Jurkat, Clone E6-1 (cell line): ENCODE measurements at places on chromosomes 11 and 22.

- no peak for DNase-seq
These were observed 233.5 kb upstream of the B3GAT1 start for GRCh38 chr11:134645576-134645975.

GRCh38 chr11:18731949-18732821 is 6.2 kb upstream of the IGSF22 start:
- peak; percentile 41 for DNase-seq

DNA sequence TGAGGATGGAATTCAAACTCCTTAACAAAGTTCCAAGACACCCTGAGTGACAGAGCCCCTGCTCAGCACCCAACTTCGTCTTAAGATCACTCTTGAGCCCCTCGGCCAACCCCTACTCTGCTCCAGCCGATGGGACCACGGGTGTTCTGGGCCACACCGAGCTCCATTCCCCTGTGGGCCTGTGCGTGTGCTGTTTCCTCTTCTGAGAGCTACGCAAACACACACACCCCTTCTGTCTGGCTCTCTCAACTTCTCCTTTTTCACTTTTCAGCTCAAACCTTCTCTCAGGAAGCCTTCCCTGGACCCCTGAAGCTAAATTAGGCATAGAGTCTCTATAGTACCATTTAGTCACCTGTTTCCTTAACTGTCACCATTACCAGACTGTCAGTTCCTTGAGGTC is 37.5 kb upstream of the NNMT start:
- no peak for DNase-seq

GRCh38 chr11:10443721-10444235 is 11.3 kb upstream of the AMPD3 start:
- DNase-seq: no peak

DNA sequence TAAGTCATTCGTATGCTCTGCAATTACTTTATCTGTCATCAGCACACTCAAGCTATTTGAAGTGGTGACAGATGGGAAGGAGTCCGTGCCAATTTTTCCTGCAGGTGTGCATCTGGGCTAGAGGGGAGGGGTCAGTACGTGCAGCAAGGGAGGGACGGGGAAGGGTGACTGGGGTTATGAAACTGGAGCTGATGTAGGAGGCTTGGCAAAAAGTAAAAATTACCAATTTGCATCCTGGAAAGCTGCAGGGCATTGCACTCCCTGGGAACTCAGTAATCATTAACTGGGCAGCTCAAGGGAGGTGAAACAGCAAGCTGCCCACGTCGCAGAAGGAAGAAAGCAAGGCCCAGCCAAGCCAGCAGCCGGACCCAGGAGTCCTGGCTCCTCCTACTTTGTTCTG is 87.1 kb upstream of the TMEM45B start:
- DNase-seq: peak; percentile 16

DNA sequence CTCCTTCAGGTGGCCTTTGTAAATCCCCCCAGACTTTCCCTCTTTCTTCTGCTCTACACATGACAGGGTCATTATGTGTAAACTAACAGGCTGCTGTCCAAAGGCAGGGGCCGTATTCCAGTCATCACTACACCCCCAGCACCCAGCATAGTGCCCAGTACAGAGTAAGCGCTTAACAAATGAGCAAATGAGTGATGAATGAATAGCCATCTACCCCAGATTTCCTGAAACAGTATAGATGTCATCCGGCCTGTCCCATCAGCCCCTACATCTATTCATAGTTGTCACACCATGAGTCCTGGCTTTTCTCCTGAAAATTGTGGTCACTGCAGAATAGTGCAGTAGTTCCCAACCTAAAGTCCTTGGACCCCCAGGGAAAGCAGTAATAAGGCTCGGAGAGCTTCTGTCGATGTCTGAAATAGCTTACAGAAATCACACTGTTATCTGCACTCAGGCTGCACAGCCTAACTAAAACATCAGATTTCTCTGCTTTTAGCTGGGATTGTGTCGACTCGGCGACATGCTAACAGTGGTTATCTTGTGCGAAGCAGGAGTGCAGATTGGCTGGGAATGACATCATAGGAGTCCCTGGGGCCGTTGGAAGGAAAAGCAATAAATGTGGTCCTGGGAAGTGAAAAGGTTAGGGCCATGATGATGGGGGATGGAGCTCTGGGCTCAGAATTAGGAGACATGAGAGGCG is 143.8 kb upstream of the NECTIN1 start:
- no peak for DNase-seq

- DNase-seq: no peak
These were observed 5.2 kb downstream of the CAPN5 start for GRCh38 chr11:77071671-77072605.

GRCh38 chr22:36461665-36462649 is 19.5 kb downstream of the TXN2 start:
- no peak for DNase-seq

DNA sequence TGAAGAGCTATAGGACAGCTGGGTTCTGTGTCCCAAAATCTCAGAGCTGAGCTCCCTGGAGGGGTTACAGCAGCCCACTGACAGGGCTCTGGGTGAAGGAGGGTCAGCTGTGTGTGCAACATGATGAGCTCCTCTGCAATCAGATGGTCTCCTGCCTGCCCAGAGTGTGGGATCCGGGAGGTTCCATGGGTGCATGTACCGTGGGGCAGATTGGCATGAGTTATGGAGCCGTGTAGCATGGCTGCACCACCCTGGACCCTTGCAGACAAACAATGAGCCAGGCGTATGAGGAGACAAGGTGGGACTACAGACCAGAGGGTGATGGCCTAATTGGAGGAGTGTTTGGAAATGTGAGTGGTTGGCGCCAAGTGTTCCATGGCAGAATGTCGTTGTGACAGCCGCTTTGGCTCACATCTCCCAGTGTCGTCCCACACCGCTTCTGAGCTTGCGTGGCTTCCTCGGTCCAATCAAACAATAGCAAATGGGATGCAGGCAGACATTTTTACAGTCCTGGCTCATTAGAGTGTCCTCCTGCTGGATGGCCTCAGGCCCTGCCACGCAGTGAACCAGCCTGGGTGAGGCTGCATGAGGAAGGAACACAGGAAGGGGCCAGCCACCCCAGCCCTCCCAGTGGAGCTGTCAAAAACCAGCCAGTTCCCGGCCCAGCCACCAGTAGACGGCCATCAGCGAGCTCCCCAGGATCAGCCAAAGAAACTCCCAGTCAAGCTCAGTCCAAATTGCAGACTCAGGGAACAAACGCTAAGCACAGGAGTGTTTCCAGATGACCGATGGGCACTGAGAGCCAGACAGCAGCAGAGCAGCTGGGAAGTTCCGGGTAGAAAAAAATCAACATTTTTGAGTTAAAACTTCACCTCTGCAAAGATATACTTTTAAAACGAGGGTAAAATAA is 1066.9 kb downstream of the BRD1 start:
- DNase-seq: no peak

- no peak for DNase-seq
These were observed 20.8 kb downstream of the USP35 start for GRCh38 chr11:78209478-78209877.
